ENCODE measurements at places on chromosomes 3 and 15.

- peak; percentile 8 for DNase-seq
Observed at GRCh38 chr3:51539291-51539941, 897 bp downstream of the RAD54L2 start.

- DNase-seq: no peak
Observed at GRCh38 chr3:128236657-128237056, 83.4 kb downstream of the EEFSEC start.

- no peak for DNase-seq
Observed at GRCh38 chr3:24296441-24297205, 198.0 kb downstream of the THRB start.

- DNase-seq: no peak
Observed at GRCh38 chr3:20608054-20608738, 422.2 kb upstream of the SGO1 start.

DNA sequence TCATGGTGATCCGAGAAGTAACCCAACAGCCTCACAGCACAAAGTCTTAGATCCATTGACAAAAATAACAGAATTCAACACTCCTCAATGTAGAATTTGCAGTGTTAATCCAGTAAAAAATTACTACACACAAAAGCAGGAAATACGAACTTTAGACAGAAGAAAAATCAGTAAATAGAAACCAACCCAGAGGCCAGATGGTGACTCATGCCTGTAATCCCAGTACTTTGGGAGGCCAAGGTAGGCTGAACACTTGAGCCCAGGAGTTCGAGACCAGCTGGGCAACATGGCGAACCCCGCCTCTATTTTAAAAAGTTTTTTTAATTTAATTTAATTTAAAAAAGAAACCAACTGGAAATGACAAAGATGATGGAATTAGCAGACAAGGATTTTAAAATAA, 36.1 kb downstream of the SELENOT start:
- DNase-seq: no peak

Data from activated CD4-positive, alpha-beta T cell treated with anti-CD3 and anti-CD28 coated beads, Interleukin-2, amount 50 U/mL, for 1 hour (primary cell).